ENCODE measurements at places on chromosomes 11 and 22. TPM values are rescaled to one million over a fixed set of nuclear protein-coding genes. Genes with fewer than 3 reads are reported as not detected.

DNA sequence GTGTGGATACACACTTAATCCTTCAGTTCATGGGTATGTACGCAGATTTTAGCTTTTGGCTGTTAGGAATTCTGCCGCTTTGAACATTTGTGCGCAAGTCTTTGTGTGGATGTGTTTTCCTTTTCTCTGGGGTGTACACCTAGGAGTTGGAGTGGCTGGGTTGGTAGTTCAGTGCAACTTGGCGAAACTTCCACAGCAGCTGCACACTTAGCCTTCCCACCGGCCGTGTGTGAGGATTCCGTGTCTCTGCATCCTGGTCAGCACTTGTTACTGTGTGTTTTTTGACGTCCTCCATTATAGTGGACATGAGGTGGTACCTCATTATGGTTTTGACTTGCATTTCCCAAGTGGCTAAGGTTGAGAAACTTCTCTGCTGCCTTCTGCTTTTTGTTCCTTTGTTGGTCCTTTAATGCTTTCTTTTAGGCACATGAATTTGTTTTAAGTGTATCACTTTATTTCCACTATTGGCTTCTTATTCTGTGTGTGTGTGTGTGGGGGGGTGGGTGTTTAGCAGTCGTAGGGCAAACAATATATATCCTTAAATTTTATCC is 72.1 kb upstream of the SLC25A18 start:
- no peaks in the 10 kb centered on the region for H3K36me3 ChIP-seq
- DNase-seq = no peak
- no peaks in the 10 kb centered on the region for H3K27me3 ChIP-seq
- H3K27ac ChIP-seq = no peak overlapping the region
- no peak overlapping the region for H3K4me3 ChIP-seq

- peak overlapping the region; percentile 34 for H3K27ac ChIP-seq
- peaks cover 22% of the 10 kb centered on the region for H3K27me3 ChIP-seq
- H3K4me1 ChIP-seq = peaks cover 24% of the 10 kb centered on the region
Measured at GRCh38 chr22:41917903-41918791, 3.3 kb upstream of the SHISA8 start.

DNA sequence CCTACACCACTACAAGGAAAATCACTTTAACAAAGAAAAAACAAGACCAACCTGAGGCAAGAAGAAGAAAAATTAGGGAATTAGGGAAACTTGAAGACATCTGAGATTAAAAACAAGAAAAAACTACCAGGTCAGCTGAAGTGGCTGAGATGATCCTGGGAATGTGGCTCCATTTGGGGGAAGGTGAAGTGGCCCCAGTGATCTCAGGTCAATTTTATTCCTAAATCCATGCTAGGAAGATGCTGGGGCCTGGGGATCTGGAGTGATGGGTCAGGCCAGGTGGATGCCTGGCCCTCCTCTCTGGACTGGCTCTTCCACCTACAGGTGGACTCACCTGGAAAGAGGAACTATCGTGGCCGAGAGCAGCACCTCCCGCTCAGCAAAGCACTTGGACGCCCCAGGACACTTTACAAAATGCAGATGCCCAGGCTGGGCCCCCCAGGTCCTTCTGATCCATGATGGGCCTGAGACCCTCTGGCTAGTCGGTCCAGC is 6.7 kb downstream of the TOP3B start:
- no peak overlapping the region for H3K4me3 ChIP-seq
- H3K27me3 ChIP-seq = no peaks in the 10 kb centered on the region

Gene SPDYC
- total RNA-seq = not detected

Gene CARD18
- not detected for total RNA-seq

Measured in osteocyte (in vitro differentiated cells).